Progenitor cell of endocrine pancreas (in vitro differentiated cells): ENCODE measurements at places on chromosomes 4 and X.

- no peak for DNase-seq
These were observed 183.8 kb upstream of the NUDT10 start for GRCh38 chrX:51148848-51149247.

DNA sequence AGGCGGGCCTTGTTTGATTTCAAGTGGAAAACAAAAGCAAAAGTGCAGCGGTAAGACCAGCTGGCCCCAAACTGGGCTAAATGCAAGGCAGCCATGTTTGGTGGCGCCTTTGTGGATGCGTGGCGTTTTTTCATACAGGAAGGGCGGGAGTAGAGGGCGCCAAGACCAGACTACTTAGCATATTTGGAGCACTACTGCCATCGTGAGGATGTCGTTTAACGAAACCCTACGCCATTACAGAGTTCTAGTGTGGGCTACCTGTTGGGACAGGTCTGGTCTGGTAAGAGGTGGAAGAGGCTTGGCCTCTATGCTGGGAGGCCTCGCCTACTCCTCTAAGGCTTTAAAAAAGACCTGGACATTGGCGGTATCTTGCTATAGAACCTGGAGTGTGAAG is 230.7 kb upstream of the STK26 start:
- DNase-seq: no peak

DNA sequence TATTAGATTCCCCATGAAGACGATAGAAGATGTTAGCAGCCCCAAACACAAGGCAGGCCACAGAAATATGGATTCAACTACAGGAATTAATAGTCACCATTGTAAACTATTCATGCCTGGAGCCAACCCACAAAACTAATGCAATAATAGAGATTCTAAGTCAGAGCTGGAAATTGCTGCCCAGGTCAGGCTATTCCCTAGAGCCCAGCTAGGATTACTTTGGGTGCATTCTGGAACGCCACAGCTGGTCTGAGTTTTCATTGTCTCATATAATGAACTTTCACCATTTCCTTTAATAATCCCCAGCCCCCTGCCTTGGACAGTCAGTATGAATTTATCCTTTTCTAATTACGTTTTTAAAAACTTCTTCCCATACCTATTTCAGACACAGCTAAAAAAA is 252.6 kb downstream of the PAPSS1 start:
- DNase-seq: no peak

DNA sequence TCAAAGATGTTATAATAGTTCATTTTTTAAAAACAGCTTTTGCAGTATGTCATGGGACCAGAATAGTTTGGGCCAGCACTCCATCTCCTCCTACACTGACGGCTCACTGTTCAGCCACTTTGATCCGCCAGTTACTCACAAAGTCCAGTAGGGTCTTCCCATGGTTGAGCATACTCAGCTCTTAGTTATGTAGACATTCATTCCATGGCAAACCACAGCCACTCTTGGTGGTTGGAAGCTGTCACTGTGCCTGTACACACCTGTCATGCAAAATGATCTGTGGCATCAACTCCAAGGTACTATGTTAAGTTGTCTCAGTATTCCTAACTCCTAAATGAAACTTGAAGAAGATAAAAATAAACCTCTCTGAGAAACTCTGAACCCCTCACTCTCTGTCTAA is 127.2 kb downstream of the NR3C2 start:
- DNase-seq: no peak

GRCh38 chrX:39941332-39941920 is 156.3 kb downstream of the BCOR start:
- no peak for DNase-seq
